Central memory CD4-positive, alpha-beta T cell (primary cell): ENCODE measurements at places on chromosomes 5 and 9.

DNA sequence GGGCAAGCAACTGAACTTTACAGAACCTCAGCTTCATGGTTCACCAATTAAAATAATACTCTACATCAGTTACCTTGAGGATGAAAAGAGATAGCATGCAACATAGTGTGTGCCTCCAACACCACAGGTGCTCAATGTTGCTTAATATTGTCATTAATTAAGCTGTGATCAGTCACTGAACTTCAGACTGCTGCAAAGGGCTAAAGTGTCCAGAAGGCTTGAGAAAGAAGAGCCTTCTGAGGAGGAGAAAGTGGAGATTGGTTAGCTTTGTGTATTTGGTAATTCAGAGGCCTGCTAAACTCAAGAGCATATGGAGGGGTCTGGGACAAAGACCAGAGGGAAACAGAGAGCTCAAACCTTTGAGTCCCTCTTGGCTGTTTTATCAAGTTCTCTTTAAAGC lies 66.3 kb upstream of the SELENOP start:
- DNase-seq, result no peak

DNA sequence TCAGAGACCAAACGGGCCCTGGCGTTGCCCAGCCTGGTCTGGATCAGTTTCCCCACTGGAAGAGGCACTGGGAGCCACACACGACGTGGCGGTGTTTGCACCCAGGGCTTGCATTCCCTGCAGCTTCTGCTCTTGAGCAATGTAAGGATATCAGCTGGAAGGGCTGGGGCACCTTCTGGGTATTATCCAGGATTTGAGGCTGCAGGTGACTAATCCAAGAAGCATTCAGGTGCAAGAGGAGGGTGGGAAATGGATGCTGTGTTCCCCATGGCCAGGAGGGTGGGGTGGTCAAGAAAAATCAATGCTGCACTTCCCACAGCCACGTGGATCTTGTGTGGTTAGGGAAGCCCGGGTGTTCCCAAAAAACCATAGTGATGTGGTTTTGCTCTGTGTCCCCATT lies 430.9 kb downstream of the IRX2 start:
- DNase-seq, result no peak

DNA sequence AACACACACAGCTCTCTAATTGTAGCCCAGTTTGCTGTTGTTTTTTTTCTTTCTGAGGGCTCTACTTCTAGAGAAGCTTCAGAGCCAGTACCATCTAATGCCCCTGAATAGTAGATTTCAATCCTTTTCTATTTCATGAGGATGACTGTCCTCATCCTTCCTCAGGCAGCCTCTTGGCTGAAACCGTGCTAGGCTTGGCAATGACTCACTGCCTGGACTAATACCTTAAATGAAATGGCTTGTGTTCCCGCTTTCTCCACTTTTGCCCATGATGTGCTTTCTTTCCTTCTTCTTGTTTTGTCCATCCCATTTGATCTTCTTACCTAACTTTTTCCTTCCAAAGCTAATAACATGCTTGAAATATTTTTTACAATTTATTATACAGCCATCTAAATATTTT lies 80.1 kb downstream of the ITGA1 start:
- no peak for DNase-seq

- DNase-seq, result no peak
Observed at GRCh38 chr9:100074093-100074492, 24.7 kb downstream of the ERP44 start.

DNA sequence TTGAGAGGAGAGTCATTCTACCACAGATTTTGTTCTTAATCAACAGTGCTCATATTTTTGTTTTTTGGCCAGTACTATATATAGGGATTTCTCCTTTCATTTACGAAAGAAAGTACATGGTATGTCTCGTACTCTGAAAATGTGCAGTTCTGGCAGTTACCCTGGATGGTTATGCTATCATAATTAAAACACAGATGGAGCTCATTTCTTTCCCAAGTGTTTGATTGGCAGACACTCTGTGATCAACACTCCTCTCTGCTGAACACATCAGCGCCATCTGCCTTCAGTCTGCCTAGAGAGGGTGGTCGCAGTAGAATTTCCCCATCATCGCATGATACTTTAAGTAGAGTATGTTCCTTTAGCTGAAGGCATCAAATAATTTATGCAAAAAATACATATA lies 64.5 kb downstream of the PAM start:
- no peak for DNase-seq

- DNase-seq, result no peak
Observed at GRCh38 chr9:31574006-31574765, 810.3 kb upstream of the ACO1 start.

- peak; percentile 61 for DNase-seq
Observed at GRCh38 chr9:113516840-113517577, 53.5 kb downstream of the RGS3 start.

- DNase-seq, result no peak
Observed at GRCh38 chr9:121690316-121690715, 38.9 kb downstream of the DAB2IP start.

DNA sequence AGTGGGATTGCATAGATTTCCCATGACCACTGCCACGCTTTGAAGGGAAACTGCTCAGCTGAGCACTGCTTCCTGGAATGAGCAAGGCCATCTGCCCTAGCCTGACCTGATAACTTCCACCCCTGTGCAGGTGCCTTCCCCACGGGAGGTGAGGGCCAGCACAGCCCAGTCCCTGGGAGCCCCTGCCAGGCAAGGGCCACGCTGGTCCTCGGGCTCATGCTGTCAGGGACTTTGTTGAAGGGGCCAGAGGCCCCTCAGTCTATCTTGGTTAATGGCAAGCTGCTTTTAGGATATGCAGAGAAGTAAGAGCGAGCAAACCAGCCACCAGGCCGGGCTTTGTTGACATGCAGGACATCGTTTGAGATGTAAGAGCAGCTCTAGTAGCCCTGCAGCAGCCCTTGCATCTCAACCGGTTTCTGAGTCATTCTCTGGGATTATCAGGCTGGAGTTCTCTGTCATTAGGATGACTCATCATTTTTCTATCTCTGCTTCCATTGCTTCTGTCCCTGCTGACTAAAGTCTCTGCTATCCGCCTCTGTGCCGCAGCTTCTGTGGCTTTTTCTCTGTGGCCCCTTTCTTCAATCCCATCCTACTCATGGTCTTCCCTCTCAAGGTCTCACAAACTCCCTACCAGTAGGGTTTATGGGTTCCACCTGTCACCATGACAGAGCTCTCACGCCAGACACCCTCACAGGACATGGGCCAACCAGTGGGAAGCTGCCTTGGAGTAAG lies 30.6 kb upstream of the IQGAP2 start:
- DNase-seq, result no peak

DNA sequence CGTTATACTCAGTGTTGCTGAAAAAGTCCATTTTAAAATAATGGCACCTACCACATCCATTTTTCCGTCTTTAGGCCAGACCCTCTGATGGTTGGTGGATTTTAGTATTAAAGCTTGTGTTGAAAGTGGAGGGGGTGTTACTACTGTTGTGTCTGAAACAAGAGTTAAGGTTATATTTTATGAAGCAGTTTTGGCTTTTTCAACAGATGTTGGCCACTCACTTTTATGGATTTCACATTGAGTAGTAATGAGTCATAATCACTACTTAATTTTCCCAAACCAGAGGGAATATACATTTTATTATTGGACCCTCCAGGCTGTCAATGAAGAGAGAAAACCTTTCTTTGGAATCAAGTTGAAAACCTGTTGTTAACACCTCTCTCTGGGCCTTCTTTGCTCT lies 88.0 kb downstream of the TRIO start:
- DNase-seq, result no peak

DNA sequence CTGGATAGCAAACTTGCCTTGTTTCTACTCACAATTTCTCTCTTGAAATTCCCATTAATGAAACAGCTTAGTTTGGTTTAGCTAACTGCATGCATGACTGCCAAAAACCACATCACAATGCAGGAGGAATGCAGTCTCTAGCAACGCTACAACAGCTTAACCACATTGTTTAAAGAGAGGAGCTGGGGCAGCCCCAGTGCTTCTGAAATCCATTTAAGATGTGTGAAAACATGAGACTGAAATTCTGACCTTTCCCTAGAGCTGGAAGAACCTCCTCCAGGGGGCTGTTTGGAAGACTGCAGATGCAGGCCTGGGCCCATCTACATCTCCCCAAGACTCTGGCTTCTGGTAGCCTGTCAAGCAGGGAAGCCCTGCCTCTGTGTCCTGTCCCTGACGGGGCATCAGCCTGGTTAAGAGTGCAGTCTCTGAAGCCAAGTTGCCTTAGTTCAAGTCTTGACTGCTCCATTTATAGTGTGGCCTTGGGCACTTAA lies 157.1 kb downstream of the ZNF462 start:
- DNase-seq, result no peak

DNA sequence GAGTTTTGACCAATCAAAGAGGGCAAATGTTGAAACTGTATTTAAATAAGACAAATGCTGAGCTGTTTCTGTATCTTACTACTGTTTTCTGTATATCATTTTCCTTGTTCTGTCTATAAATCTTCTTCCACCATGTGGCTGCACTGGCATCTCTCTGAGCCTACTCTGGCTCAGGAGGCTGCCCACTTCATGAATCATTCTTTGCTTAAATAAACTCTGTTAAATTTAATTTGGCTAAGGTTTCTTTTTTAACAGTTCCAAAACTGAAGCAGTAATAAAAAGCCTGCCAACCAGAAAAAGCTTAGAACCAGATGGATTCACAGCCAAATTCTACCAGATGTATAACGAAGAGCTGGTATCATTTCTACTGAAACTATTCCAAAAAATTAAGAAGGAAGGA lies 40.2 kb upstream of the TAS2R1 start:
- no peak for DNase-seq

DNA sequence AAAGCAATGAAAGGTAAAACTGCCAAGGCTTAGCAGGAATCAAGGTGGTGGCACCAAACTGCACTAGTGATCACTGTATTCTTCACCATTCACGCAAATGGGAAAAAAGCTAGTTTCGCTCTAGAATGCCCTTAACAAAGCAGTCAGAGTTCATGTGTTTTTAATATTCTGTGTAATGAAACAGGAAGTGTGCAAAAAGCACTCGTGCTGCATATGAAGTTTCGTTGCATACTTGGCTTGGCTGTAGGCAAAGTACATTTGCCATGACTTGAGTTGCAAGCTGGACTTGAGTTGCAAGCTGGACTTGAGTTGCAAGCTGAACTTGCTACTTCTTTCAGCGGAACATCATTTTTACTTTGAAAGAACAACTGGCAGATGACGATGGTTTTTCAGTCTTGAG lies 55.4 kb downstream of the FOXI1 start:
- no peak for DNase-seq

GRCh38 chr5:160434022-160434531 lies 12.4 kb downstream of the PTTG1 start:
- DNase-seq, result no peak

DNA sequence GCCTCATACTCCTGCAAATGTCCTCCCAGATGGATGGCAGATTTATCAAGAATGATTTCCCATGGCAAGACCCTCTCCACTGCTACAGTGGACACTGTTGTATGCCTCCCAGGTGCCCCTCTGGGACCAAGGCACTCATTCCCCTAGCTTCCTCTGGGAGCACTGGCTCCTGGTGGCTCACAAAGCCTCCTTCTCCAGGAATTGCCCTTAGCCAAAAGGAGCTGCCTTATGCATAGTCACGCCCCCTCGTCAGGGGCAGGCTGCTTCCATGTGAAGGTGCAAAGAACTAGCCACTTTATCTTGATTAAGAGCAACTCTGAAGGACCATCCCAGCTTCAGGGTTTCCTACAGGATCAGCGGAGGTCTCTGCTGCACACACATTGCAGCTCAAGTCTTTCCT lies 358.1 kb downstream of the CDK5RAP2 start:
- no peak for DNase-seq

DNA sequence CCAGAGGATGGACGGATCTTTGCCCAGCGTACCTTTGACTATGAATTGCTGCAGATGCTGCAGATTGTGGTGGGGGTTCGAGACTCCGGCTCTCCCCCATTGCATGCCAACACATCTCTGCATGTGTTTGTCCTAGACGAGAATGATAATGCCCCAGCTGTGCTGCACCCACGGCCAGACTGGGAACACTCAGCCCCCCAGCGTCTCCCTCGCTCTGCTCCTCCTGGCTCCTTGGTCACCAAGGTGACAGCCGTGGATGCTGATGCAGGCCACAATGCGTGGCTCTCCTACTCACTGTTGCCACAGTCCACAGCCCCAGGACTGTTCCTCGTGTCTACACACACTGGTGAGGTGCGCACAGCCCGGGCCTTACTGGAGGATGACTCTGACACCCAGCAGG lies 1.9 kb downstream of the PCDHGC5 start:
- no peak for DNase-seq

DNA sequence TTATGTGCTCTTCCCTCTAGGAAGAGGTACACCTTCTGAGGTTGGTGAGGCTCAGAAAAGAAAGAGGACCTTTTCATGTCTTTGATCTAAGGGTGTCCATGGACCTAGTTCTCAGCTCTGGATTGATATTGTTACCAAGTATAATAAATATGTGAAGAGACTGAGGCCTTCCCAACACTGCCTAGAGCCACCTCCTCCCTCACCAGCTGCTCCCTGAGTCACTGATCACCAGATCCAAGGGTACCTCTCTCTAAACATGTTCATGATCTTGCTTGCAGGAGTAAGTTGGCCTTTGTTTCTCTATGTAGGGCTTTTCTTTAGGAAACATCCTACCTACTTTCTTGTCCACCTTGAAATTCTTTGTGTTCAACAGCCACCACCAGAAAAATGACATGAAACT lies 218.8 kb upstream of the ADRA1B start:
- no peak for DNase-seq

DNA sequence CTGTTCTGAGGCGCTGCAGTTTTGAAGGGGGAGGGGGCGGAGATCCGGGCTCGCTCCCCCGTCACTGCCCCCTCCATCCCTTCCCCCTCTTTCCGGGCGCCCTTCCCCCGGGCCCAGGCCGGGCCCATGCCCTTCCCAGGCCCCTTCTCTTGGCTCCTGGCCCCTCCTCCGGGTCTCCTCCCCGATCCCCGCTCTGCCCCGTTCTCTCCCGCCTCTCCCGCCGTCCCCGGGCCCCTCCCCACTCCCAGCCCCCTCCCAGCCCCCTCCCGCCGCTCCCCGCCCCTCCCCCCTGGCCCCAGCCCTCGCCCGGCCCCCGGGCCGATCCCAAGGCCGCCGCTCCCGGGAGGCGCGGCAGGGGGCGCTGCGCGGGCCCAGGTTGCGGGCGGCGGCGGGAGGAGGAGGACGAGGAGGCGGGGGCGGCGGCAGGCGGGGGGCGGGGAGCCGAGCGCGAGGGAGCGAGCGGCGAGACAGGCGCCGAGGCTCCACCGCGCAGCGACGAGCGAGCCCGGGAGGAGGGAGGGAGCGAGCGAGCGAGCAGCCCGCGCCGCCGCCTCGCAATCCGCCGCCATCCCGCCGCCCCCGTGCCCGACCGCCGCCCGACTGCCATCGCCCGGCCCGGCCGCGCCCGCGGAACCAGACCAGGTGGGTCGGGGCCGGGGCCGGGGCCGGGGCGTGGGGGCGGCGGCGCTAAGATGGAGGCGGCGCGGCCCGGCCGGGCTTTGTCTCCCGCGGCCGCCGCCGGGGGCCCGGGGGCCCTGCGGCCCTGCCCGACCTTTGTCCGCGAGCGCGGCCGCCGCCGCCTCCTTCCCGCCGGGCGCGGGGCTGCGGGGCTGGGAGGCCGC lies at the start of gene PRRC2B:
Gene PRRC2B (plus strand): TSS at position 465 of the 842 bp plus-strand sequence. CDS start 36,059 bp downstream, outside the sequence.
- DNase-seq, result peak; percentile 77

GRCh38 chr5:121628783-121629182 lies 222.9 kb upstream of the FTMT start:
- DNase-seq, result no peak
